Activated CD8-positive, alpha-beta memory T cell treated with anti-CD3 and anti-CD28 coated beads for 4 hours (primary cell): ENCODE measurements at places on chromosomes 3 and 15.
A peak's percentile ranks its signal among the peaks of the same experiment; 100 is the strongest.

- no peak for DNase-seq
Measured at GRCh38 chr15:69790632-69791031, 307.1 kb downstream of the TLE3 start.

GRCh38 chr3:197226179-197226578 is 72.2 kb downstream of the DLG1 start:
- no peak for DNase-seq

GRCh38 chr15:79184465-79184892 is 93.9 kb upstream of the RASGRF1 start:
- DNase-seq = peak; percentile 34

DNA sequence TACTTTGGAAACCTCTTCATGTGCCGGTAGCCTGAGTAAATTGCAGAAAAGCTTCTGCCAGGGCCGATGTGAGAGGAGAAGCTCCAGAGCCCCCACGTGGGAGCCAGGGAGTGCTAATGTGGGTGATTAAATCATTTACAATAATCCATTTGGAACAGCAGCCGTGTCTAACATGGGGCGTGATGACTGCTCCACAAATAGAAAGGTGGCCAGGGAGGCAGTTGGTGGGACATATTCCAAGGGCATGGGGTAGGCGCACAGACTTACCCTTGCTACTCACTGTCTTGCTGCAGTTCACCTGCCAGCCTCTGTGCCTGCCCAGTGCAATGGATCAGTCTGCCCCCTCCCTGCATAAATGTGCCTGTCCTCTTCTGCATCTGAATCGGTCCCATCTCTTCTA is 39.3 kb upstream of the INSYN1 start:
- DNase-seq = no peak

DNA sequence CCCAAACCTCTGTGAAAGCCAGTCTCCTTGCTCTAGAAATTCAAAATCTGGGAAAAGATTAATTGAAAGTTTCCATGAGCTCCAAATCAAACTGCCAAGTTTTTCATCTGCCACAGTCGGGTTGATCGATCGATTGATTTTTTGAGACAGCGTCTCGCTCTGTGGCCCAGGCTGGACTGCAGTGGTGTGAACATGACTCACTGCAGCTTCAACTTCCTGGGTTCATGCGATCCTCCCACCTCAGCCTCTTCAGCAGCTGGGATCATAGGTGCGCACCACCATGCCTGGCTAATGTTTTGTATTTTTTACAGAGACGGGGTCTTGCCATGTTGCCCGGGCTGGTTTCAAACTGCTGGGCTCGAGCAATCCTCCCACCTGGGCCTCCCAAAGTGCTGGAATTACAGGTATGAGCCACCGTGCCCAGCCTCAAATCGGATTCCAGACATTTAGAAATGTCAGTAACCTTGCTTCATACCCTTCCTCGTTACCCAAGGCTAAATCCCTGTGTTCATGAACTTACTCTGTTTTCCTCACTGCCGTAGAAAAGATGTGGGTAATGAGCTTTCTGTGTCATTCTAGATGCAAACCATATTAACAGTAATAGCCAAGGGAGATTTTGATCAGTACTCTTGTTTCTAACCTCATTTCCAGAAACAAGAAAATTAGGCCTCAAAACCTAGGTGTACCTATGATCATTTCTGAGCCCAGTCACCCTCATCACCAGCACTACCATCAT is 105.9 kb upstream of the AKAP13 start:
- DNase-seq = no peak

DNA sequence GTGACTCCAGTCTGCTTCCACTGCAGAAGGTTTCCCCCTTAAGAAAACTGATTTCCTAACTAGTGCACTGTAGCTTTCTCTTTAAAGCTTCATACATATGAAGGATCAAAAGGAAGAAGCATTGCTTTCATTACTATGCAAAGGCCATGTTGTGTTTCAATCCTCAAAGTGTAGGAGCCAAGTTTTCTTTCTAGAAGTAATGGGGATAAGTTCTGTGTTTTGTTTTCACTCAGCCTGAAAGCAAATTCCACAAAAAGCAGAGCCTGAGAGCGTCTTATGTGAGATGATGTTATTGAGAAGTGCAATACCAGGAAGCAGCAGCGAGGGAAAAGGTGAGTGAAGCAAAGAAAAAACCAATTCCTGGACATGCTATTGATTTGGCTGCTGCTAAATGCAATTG is 99.7 kb downstream of the GMNC start:
- DNase-seq = no peak

DNA sequence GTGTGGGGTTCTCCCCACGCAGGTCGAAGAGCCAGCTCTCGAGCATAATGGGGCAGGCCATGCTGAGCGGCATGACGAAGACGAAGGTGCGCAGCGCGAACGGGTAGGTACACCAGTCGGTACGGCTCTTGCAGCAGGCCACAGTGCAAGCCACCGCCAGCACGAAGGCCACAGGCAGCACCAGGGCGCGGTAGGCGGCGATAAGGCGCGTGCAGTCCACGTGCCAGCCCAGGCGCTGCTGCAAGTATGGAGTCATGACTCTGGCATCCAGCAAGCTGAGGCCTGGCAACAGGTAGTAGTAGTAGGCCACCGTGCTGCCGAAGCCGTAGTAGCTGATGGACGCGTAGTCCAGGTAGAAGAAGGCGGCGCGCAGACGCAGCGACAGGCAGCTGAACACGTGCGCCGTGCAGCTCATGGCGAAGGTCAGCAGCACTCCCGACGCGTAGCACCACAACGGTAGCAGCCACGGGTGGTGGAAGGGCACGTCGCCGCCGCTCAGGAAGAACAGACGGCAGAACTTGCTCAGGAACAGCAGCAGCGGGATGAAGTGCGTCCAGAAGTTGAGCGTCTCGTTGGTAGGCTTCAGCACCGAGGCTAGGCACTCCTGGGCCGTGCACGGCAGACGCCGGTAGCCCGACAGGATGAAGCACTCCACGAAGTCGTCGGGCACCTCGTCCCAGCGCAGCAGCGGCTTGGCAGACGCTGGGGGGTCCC is 797 bp downstream of the PAQR9 start:
- DNase-seq = no peak

DNA sequence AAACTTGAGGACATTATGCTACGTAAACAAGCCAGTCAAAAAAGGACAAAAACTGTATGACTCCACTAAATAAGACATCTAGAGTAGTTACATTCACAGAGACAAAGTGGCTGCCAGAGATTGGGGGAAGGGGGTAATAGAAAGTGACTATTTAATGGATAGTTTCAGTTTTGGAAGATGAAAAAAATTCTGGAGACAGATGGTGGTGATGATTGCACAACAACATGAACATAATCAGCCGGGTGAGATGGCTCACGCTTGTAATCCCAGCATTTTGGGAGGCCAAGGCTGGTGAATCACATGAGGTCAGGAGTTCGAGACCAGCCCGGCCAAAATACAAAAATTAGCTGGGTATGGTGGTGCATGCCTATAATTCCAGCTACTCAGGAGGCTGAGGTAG is 40.6 kb downstream of the DPP8 start:
- DNase-seq = no peak

DNA sequence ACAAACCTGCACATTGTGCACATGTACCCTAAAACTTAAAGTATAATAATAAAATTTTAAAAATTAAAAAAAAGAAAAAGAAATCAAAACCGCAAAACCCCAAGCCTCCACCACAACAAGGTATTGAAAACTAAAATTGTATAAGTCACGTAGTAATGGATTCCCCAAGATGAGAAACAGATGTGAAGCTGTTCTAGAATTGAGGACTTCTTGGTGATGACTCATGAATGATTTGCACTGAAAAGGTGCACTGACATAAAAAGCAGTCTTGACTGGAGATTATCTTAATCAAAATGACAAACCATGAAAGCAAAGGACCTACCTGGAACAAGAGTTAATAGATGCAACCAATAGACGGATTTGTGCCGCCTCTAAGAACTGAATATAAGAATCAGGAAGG is 225.8 kb downstream of the MYRIP start:
- DNase-seq = no peak

DNA sequence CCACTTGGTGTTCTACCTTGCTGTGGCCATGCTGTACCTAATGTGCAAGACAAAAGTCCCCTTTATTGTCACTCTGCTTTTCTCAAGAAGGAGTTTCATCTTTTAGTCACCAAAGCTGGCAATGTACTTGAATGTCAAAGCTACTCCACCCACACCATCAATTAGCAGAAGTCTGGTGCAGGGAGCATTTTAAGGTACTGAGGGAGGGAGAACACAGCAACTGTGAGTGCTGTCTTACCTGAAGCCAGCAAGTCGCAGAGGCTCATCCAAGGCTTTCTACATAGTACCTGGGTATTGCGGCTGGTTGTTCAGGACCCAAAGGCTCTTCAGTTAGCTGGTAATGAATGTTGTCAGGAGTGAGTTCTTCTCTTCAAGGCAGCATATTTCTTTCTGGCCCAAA is 820.4 kb downstream of the OTOL1 start:
- no peak for DNase-seq

DNA sequence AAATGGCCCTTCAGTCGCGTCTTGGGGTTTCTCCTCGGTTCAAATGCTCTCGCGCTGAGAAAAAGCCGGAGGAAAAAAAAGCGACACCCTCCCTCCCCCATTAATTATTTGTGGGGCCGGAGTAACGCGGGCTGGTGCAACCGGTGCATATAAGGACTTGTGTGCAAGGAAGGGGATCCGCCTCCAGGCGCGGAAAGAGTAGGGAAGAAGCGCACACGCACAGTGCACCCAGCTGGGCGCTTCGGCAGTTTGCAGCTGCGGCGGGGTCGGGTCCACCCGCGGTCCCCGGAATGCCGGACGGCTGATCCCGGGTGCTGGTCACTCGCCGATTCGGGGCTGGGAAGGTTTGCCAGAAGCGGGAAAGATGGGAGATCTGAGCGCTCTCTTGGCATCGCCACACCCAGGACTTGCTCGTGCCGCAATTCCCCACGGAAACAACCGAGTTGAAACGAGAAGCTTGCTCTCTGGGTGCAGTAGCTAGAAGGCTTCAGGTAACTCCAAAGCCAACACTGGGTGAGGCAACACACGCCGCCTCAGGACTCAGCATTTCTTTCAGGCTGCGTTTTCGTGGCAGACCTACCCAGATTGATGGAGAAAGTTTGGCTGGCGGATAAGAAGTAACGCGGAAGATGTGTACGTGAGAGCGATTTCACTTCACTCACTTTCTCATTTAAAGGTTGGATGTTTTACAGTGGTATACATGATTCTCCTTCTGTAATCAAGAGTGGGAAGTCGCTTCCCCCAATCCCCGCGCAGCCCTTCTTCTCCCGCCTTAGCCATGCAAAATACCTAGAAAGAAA is 720 bp upstream of the TNIK start:
- DNase-seq = no peak

DNA sequence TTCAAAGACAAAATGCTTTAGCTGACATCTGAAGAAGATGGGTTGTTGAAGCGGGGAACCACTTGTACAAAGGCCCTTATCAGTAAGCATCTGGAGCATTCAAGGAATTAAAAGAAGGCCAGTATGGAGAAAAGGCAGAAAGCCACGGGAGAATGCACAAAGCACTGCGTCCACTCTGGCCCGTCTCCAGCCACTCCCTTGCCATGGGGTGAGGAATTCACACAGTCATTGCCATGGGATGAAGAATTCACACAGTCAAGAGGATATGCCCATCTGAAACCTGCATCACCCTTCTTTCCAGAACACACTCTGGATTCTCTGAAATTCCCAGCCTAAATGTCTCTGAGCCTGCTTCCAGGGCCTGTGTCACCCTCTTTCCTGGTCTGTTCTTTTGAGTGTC is 26.7 kb upstream of the STAG1 start:
- no peak for DNase-seq

DNA sequence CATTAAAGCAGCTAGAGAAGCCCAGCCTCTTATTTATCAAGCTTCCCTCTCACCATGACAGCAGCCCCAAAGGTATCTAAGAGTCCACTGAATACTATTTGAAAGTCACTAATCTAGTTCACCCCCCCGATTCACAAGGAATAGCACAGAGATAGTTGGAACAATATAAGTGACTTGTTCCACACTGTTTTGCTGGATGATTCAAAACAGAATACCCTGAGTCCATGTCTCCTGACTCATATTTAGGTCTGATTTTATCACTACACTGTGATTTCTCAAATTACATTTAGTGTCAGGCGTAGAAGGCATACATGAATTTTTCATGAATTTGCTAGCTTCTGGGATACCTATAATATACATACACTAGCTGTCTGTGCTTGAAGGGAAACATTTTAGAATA is 18.7 kb upstream of the EOGT start:
- DNase-seq = no peak

DNA sequence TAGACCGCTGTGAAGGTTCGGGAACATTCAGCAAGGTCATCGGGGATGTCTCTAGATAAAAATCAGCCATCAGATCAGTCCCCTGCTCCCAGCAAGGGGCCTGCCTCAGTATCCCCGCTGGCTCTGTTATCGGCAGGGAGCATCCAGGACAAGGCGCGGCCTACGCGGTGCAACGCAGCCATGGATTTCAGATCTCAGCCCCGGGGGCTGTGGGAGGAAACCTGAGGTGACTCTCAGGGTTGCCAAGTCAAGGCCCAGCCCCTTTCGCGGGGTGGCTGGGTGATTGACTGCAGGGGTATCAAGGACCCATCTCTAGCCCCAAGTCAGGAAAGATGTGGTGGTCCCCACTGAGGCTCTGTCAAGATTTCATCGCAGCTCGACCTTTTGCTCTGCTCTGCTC is 23.1 kb upstream of the CD47 start:
- DNase-seq = no peak

- DNase-seq = no peak
Measured at GRCh38 chr3:12458901-12459300, 25.4 kb upstream of the TSEN2 start.

GRCh38 chr15:101579631-101580163 is 72.5 kb downstream of the TM2D3 start:
- no peak for DNase-seq

- DNase-seq = no peak
Measured at GRCh38 chr3:104870276-104870675, 496.4 kb upstream of the ALCAM start.

GRCh38 chr15:66841953-66842681 is 140.1 kb downstream of the SMAD6 start:
- no peak for DNase-seq

- no peak for DNase-seq
Measured at GRCh38 chr3:70028361-70028760, 28.8 kb downstream of the SAMMSON start.

DNA sequence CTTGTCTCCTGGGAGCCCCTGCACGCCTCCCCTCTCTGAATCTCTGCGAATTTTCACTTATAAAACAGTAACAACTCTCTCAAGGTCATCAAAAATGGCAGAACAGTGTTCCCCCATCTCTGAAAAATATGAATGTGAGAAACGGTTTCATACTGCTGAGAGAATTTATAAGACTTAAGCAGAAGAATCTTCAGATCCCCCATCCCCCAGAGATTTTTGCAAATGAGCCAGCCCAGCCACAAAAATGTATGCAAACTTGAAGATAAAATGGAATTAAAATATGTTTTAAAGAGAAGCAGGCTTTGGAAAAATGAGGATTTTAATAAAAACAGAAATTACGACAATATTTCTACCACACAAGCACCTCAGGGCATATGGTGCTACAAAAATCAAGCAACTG is 173.0 kb downstream of the STT3B start:
- DNase-seq = no peak

- no peak for DNase-seq
Measured at GRCh38 chr3:185081521-185081920, 71.3 kb downstream of the C3orf70 start.
